ENCODE measurements at places on chromosomes 6 and 20.

DNA sequence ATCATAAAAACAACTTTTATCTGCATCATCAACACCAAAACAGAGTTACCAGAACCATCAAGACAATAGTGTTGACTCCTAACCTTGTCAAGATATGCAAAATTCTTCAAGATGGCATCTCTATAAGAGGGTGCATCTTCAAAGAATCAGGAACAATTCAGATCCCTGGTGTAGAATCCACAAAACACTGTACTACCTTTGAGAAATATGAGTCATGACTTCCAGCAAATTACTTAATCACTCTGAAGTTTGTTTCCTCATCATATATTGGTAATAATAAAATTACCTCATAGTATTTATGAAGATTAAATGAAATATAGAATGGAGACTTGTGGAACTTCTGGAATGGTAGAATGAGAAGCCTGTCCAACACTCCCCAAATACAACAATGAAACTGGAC, 221.3 kb upstream of the SUPT3H start:
- no peak for ATAC-seq

DNA sequence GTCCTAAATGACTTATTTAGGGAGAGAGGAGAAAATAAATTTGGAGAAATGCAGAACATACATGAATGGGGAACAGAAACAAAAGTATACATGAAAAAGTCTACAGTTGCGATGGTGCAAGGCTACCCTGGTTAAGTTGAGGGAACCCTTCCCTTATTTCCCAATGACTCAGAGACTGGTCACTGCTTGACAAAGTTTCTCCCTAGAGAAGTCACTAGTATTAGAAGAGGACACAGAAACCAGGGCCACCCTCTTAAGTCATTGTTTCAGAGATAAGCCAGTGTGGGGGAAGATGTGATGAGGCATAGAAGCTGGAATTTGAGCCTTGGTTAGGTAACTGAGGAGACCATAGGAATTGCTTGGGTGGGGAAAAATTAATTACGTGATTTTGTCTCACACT, 24.4 kb upstream of the EDN1 start:
- no peak for ATAC-seq

DNA sequence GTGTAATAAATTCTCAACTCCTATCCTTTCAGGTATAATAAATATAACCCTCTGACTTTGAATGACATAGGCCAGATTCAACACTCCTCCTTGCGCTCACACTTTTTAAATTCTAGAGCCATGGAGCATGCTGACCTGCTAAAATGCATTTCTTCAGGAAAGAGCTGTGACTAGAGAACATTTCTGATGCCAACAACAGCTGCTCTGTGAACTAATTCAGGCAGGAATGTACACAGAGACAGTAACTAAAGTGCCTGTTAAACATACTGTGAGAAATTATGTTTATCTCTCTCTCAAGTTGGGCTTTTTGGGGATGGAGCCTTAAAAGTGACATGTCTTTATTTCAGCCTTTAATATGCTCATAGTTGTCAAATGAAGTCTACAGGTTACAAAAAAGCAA, 8.3 kb downstream of the NHSL1 start:
- no peak for ATAC-seq

- ATAC-seq: no peak
Measured at GRCh38 chr6:101747716-101748115, 354.2 kb downstream of the GRIK2 start.

- no peak for ATAC-seq
Measured at GRCh38 chr20:8951164-8951563, 117.7 kb upstream of the PLCB4 start.

DNA sequence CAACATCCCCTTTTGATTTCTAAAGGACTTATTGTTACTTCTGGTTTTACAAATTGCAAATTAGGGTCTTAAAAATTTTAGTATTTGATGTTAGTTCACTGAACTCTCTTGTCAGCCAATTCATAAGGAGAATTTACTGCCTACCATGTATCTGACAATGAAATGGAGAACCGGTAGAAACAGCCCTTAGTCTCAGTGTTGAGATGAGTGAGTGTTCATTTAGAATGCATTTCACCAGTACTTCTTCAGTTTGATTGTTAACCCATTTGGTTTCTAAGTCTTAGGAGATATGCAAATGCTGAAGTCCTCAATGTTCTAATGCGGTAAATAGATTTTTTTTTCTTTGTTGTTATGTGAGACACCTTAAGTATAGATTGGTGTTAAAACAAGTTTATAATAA, 616.3 kb upstream of the FLRT3 start:
- ATAC-seq: no peak

DNA sequence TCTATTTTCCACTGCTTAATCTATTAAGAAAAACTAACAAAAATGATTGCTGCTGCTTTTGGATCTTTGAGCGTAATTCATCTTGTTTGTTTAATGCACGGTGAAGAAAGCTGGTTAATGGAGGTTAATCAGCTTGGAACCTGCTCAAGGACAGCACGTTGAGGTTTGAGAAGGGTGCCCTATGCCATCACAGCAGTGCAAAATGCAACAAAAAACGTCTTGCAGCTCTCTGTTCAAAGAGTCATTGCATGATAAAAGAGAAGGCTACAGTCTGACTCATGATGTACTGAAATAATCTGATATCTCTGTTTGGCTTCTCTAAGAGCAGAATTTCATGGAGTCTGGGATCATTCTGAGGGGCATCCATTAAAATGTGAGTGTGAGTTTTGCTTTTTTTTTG, 80.6 kb upstream of the PREP start:
- peak; percentile 63 for ATAC-seq

DNA sequence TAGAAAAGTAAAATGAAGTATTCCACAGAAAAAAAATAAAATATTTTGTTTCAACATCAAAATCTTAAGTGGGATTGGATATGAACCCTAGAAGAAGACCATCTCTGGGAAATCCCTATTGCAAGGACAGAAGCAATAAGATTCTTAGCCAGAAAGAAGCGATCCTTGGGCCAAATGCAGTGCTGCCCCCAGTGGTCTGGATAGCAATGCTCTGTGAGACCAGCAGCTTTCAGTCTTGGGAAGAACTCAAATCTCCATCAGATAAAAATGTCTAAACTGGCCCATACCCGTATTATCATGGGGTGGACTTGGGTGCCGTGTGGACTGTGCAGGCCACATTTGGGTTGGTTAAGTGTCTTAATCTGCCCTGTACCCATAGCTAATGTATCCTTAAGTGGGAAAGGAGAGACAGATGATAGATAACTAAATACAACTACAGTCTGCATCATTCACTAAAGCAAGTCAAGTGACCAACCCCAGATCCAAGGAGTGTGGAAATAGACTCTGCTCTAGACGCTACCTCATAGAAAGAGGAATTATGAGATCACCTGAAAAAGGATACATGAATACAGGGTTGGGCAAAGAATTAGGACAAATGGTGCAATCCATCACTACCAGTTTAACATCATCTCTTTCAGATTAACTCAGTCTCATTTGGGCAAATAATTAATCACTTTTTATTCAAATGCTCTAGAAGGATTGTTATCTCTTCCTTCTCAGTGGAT, 38.9 kb upstream of the SNAP25 start:
- ATAC-seq: no peak

DNA sequence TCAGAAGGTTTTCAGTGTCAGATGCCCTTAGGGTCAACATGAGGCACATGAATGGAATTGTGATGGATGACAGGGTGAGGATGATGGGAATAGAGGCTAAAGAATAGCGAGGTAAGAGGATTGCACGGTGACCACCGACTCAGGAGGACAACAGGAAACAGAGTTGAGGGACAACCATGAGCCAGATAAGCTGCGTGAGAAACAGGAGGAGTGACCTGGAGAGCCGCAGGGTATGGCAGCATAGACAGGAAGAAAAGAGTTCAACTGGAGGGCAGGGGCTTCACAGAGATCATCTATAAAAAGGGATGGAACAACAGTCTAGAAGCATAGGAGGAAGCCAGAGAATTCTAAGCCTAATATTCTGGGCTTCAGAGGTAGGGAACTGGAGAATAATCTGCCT, 84.7 kb upstream of the ENPP5 start:
- no peak for ATAC-seq

DNA sequence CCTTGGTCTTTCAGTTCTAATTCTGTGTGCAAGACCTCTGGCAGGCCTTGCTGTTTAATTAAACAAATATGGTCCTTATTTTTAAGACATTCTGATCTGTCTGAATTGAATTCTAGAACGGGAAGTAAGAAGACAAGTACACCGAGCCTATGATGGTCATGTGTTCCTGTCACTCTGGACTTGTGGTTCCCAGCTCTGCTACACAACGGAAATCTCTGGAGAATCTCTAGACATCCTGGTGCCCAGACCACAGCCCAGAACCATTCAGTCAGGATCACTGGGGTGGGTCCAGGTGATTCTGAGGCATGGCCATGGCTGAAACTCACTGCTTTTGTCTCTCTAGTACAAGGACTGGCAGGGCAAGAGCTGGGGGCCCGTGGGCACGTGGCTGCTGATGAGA, 15.9 kb upstream of the KCNK16 start:
- ATAC-seq: no peak

- ATAC-seq: no peak
Measured at GRCh38 chr20:50274570-50275430, 84.2 kb downstream of the CEBPB start.

GRCh38 chr20:4854561-4854901, 132.8 kb downstream of the PRND start:
- ATAC-seq: no peak

GRCh38 chr6:130720076-130720715, 107.0 kb upstream of the SMLR1 start:
- peak; percentile 85 for ATAC-seq

GRCh38 chr6:11598687-11599086, 61.1 kb downstream of the TMEM170B start:
- ATAC-seq: no peak

DNA sequence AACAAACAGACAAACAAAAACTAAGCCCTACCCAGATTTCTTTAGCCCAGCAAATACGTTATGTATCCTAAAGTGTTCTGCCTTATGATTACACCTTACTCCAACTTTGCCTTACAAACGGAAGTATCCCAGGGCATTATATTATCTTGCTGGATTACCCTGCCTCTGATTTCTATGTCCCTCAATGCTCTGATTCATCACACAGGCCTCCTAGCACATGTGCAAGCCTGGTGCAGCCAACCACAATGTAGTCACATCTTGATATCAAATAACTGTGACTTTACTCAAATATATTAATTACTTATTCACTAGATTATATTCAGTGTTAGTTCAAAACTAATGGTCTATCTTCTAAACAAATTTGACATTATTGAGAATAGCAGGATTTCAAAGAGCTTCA, 598.6 kb downstream of the TBC1D32 start:
- ATAC-seq: no peak

DNA sequence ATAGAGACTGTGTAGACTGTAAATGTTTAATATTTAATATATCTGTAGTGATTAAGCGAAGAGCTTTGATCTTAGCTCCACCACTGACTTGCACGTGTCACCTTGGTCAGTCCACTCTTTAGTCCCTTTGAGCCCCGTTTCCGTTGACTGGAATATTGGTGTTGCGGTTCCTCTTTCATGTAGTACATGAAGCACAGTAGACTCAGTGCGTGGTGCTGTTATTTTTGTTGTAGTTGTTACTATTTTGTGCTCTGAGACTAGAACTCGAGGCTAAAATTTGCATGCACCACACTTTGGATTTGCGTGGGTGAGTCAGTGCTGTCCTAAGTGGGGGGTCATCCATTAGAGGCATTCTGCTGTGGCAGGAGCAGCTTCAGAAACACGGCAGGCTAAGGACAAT, 291.4 kb downstream of the QKI start:
- ATAC-seq: no peak

- ATAC-seq: no peak
Measured at GRCh38 chr6:103723438-103724322, 1136.0 kb downstream of the HACE1 start.

GRCh38 chr6:30200551-30201281, 12.5 kb downstream of the TRIM26 start:
- peak; percentile 31 for ATAC-seq

GRCh38 chr6:138785079-138785478, 10.8 kb upstream of the ECT2L start:
- no peak for ATAC-seq

GRCh38 chr20:47521059-47521808, 19.5 kb downstream of the NCOA3 start:
- ATAC-seq: peak; percentile 76

DNA sequence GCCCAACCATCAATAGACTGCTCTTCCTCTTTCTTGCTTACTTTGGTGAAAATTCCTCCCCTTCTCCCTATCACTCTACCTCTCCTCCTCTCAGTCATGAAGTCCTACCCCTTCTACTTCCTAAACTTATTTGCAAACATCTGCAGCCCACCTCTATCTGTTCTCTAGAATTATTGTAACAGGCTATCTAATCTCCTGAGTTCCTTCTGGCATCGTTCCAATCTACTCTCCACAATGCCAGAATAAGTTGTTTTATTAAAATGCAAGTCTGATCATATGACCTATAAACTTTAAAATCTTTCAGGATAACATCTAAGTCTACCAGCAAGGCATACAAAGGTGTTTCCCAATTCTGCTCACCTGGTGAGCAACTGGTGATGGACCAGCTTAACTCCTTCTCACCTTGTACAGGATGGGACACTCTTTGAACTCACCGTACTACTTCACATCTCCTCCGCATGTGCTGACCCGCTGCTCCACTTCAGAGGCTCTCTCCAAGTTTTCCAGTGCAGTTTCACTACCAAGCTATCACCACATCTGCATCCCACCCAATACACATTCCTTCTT, 7.9 kb downstream of the CD164 start:
- ATAC-seq: no peak

DNA sequence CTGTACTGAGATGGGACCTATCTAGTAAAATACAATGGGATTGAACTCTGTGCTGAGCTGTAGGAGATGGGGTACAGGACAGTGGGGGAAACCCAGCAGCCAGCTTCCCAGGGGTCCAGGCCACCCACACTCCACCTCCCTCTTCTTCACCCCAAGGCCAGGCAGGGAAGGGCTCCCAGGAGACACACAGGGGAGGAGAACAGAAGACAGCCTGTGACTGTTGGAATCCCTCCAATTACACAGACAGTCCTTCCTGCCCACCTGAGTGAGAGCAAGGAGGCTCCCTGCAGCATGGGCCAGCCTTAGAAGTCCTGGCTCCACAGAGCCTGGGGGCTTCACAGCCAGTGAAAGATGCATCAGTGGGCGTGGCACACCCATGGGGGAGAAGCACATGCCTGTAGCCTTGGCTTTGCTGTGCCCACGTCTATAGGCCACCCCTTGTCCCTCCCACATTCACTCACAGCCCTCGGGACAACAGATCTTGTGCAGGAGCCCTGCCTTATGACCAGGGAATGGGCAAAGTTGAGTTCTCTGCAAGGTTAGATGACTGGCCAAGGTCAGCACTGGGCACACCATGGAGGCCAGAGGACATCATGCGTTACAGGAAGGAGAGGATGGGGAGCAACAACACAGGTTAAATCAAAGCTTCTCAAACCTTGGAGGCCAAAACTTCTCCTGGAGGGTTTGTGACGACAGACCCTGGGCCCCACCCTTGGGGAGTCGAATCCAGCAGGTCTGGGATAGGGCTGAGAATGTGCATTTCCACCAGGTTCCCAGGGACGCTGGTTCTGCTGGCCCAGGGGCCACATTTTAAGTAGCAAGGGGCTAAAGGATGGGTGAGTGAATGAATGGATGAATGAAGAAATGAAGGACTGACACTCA, 12.3 kb upstream of the CST7 start:
- no peak for ATAC-seq

- ATAC-seq: peak; percentile 0
Measured at GRCh38 chr6:42049948-42050296, 402 bp upstream of the TAF8 start.

- no peak for ATAC-seq
Measured at GRCh38 chr20:12207875-12208274, 290.2 kb downstream of the BTBD3 start.
